ENCODE measurements at places on chromosomes 7 and 10. TPM values are rescaled to one million over a fixed set of nuclear protein-coding genes. Genes with fewer than 3 reads are reported as not detected.
A peak's percentile ranks its signal among the peaks of the same experiment; 100 is the strongest.

RBP3 gene
- total RNA-seq, result not detected

- DNase-seq, result no peak
- no peak overlapping the region for H3K4me3 ChIP-seq
- no peak overlapping the region for H3K27ac ChIP-seq
Measured at GRCh38 chr10:113045147-113046055, 95.4 kb downstream of the TCF7L2 start.

DNA sequence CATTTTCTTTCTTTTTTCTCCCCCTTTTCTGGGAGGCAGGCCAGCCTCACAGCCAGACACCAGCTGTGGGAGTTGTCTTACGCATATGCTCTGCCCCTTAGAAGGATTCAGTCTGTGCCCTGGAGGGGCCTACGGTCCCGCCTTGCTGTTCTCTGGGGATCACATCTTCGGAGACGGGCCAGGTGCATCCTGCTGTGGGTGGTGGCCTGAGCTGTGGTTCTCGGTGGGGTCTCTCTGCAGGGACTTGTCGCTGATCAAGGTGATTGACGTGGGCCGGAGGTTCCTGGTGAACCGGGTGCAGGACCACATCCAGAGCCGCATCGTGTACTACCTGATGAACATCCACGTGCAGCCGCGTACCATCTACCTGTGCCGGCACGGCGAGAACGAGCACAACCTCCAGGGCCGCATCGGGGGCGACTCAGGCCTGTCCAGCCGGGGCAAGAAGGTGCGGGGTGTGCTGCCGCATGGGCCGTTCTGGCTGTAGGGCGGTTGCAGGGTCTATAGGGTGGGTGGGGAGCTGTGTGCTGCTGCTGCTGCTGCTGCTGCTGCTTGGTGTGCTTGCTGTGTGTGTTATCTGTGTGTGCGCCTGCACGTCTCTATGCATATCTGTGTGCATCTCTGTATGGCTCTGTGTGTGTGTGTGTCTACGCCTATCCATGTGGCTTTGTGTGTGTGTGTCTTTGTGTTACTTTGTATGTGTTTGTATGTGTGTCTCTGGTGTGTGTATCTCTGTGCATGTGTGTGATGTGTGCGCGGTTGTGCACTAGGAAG lies 17.9 kb downstream of the PFKFB3 start:
- DNase-seq, result no peak
- H3K36me3 ChIP-seq, result peaks cover 73% of the 10 kb centered on the region
- peaks cover 7% of the 10 kb centered on the region for H3K4me1 ChIP-seq
- no peak overlapping the region for H3K4me3 ChIP-seq
- no peaks in the 10 kb centered on the region for H3K27me3 ChIP-seq

DNA sequence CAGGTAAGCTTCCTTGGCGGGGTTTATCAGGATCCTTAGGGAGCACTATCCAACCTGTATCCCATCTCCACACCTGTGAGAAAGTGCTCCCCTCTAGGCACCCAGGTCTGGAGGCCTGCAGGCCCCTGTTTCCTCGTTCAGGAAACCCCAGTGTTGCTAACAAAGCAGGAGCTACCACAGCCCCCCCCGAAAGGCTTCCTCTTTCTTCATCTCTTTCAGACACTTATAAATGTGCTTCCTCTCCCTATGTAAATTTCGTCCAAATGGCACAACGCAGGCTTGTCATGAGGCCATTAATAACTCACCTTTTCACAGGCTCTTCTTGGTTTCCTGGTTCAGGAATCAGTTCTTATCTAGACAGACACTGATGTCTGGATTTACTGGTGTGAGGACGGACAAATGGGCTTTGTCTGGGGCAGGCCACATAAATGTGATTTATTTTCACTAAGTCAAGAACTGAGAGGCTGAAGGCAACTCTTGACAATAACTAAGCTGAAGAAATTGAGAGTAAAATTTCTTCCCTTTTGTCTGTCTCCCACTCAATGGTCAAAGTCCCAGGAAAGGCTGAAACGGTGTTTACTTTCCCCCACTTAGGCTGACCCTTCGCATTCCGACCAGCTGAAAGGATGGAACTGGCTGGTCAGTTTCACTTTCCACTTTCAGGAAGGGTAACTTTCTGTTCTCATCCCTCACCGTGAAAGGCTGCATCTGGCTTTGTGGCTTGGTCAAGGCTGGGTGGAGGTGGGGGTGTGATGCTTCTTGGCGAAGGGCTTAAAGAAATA lies 46.8 kb downstream of the PIK3AP1 start:
- H3K27ac ChIP-seq, result no peak overlapping the region
- peaks cover 5% of the 10 kb centered on the region for H3K4me1 ChIP-seq
- DNase-seq, result no peak

GRCh38 chr10:119597405-119598186 lies 832 bp upstream of the TIAL1 start:
- H3K27ac ChIP-seq, result peak overlapping the region; percentile 94
- peaks cover 29% of the 10 kb centered on the region for H3K36me3 ChIP-seq
- no peaks in the 10 kb centered on the region for H3K27me3 ChIP-seq

DNA sequence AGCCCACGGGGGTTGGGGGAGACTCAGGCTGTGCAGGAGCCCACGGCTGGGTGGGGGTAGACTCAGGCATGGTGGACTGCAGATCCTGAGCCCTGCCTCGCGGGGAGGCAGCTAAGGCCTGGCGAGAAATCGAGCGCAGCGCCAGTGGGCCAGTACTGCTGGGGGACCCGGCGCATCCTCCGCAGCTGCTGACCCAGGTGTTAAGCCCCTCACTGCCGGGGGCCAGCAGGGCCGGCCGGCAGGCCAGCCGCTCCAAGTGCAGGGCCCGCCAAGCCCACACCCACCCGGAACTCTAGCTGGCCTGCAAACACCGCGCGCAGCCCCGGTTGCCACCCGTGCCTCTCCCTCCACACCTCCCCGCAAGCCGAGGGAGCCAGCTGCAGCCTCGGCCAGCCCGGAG lies 33.4 kb downstream of the SP4 start:
- DNase-seq, result no peak
- H3K4me1 ChIP-seq, result peaks cover 20% of the 10 kb centered on the region
- no peak overlapping the region for H3K27ac ChIP-seq

DNA sequence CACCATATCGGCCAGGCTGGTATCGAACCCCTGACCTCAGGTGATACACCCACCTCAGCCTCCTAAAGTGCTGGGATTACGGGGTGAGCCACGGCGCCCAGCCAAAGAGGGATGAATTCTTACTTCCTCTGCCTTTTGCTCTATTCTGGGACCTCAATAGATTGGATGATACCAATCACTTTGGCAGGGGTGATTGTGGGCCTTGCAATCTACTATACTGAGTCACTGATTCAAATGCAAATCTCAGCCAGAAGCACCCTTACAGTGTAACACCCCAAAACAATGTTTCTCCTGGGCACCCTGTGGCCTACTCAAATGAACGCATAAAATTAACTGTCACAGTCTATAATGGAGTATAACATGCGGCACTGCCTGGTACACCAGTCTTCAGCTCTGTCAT lies 596.7 kb upstream of the LRRTM3 start:
- no peaks in the 10 kb centered on the region for H3K36me3 ChIP-seq
- no peak for DNase-seq
- no peaks in the 10 kb centered on the region for H3K27me3 ChIP-seq
- H3K4me3 ChIP-seq, result no peak overlapping the region

DNA sequence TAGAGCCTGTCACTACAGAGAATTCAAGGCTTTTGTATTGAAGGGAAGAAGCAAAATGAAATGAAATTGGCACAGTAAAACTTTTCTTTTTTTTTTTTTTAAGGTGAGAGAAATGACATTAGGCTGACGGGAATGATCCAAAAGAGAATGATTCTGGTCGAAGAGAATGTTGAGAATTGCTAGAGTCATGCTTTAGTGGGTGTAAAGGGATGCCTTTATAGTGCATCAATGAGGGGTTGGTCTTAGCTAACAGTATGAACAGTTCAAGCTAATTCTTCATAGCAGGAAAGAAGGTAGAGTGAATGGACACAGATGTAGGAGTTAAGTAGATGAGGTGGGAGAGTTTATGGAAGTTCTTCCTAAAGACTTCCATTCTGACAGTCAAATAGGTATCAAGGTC lies 32.3 kb upstream of the LSM8 start:
- DNase-seq, result no peak
- H3K27me3 ChIP-seq, result peaks cover 13% of the 10 kb centered on the region
- no peaks in the 10 kb centered on the region for H3K36me3 ChIP-seq

DNA sequence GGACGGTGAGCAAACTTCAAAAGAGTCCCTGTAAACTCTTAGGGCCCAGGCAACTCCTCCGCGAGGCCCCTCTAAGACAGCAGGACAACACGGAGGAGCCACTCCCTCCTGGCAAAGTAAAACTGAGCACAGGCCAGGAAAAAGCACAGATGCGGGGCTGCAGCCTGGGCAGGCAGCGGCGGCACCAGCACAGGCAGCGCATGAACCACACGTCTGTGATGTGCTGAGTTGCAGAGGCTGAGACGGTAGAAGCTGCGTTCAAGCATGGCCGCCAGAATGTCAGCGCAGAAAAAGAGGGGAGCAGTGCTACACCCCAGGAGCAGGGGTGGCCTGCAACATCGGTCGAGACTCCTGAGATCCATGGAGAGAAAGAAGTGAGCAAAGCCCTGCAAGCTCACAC lies 46.1 kb upstream of the STK17A start:
- H3K27ac ChIP-seq, result no peak overlapping the region
- no peak overlapping the region for H3K4me3 ChIP-seq
- H3K27me3 ChIP-seq, result peaks cover 17% of the 10 kb centered on the region
- no peaks in the 10 kb centered on the region for H3K36me3 ChIP-seq

DNA sequence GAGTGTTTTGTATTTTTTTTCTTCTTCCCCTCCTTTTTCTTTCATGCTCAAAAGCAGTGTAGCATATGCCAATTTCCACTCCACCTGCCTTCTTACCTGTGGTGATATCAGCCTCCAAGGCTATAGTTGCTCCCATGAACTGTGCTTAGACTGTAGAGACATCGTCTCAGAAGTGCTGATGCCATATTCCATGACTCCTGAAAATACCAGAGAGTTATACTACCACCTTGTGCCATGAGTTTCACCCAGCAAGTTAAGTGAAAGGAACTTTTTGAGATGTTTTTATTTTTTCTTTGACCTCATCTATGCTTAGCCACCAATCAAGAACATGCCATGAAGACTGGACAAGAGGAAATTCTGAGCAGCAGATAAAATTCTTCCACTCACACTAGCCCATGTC lies 142.8 kb upstream of the SEMA3E start:
- no peaks in the 10 kb centered on the region for H3K27me3 ChIP-seq
- no peak overlapping the region for H3K4me3 ChIP-seq
- no peak overlapping the region for H3K27ac ChIP-seq
- no peaks in the 10 kb centered on the region for H3K4me1 ChIP-seq
- H3K36me3 ChIP-seq, result no peaks in the 10 kb centered on the region

DNA sequence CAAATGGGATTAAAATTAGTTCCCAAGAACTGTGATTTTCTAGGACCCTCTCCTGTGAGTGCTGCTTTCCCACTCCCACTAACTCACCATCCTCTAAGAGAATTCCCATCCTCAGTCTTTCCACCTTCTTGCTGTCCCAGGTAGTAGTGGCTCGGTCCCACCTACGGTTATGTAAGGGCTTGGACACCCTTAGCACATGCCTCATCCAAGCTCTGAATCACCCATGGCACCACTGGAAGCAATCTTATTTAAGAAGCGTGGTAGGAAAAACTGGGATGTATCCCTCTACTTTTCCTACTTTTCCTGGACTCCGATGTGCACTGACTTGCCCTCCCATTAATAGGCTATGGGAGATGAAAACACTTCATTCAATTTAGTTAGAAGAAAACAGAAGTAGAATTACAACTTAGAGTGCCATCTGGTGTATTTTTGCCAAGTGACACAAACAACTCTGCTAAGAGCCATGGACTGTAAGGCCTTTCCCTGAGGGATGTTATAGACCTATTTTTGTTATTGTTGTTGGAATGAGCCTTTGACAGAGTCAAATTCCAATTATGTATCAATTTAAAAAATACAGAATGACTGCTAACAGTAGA lies 13.7 kb upstream of the ANKRD22 start:
- peaks cover 27% of the 10 kb centered on the region for H3K27me3 ChIP-seq
- H3K36me3 ChIP-seq, result no peaks in the 10 kb centered on the region
- DNase-seq, result no peak
- H3K4me1 ChIP-seq, result peaks cover 3% of the 10 kb centered on the region
- no peak overlapping the region for H3K4me3 ChIP-seq

DNA sequence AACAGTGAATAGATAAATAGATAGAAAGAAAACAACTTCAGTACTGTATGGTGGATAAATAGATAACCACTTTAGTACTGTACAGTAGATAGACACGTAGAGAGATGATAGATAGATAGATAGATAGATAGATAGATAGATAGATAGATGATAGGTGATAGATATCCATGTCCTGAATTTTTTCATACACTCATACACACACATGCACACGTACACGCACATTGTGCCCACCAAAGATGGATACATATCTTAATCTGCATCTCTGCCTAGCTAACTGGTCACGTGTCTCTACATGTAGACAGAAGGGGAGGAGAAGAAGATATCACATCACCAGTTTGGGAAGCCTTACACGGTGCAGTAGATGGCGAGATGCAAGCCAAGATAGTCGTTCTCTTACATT lies 99.2 kb downstream of the ARID5B start:
- no peaks in the 10 kb centered on the region for H3K27me3 ChIP-seq
- H3K4me1 ChIP-seq, result peaks cover 59% of the 10 kb centered on the region
- no peak for DNase-seq
- H3K4me3 ChIP-seq, result no peak overlapping the region
- peak overlapping the region; percentile 57 for H3K27ac ChIP-seq

- no peak for DNase-seq
- no peaks in the 10 kb centered on the region for H3K36me3 ChIP-seq
- no peak overlapping the region for H3K4me3 ChIP-seq
- H3K27ac ChIP-seq, result no peak overlapping the region
- H3K4me1 ChIP-seq, result no peaks in the 10 kb centered on the region
Measured at GRCh38 chr10:97898429-97898828, 48.8 kb downstream of the GOLGA7B start.

DNA sequence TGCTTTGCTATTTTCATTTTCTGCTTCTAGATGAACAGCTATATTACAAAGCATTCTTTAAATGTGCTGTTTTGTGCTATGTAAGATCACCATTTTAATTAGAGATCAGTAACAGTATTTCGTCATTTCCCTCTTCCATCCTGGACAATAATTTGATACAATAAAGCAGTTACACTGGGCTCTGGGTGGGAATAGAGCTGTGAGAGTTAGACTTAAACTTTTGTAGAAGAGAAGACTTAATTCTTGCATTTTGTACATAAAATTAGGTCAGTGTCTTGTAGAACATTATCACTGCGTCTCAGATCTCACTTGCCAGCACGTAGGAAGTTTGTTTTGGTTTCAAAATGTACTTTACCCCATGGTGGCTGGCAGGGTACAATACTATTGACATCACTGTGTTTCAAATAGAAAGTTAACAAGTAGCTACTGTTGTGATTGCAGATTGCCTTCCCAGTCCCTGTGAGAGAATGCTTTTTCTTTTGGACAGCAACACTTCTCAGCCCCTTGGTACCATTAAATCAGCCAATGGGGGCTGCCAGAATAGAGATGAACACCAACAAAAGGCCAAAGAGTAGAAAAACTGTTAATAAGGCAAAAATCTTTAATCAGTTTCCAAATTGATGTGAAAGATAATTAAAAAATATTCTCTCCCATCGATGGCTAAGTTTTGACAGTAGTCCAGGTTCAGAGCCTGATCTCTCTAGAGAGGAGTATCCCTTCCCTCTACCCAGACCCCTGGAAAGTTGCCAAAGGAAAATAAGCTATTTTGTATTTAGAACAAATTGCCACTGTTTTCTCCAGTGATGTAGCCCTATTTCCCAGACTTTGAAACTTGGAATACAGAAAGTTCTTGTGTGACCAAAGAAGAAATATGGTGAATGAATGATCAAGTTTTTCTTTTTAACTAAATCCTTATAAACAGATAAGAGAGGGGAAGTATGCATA lies 35.1 kb downstream of the SMNDC1 start:
- peak; percentile 62 for DNase-seq
- H3K27ac ChIP-seq, result no peak overlapping the region
- peaks cover 1% of the 10 kb centered on the region for H3K36me3 ChIP-seq
- peak overlapping the region; percentile 17 for H3K4me3 ChIP-seq
- H3K27me3 ChIP-seq, result peaks cover 33% of the 10 kb centered on the region

Measured in activated CD4-positive, alpha-beta T cell treated with anti-CD3 and anti-CD28 coated beads, Interleukin-2, amount 10 ng/mL, durations not matched to agents 24 days and 14 days (primary cell).